ENCODE measurements at places on chromosomes 5 and 9.
A peak's percentile ranks its signal among the peaks of the same experiment; 100 is the strongest.

DNA sequence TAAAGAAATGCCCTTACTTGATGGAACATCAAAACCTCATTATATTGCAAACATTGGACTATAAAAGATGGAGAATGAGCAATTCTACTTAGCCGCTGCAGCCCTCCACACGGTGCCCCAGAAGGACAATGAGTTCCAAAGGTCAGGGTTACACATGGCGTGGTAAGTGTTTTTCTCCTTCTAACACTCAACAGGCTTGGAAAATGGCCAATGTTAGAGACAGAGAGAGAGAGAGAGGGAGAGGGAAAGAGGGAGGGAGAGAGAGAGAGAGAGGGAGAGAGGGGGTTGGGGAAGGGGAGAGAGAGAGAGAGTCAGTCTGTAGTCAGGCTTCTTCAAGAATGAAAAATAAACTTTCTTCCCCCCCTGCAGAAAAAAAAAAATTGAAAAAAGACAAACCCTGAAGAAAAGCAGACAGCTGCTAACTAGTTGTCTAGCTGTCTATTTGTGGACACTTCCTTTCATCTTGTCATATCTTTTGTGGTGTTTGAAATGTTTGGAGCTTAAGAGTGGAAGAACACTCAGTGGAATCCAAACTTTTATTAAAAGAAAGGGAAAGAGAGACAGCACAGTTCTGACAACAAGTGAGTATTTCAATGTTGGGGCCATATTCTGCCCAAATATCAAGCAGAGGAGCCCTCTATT, 324.8 kb downstream of the TMEM38B start:
- DNase-seq = no peak

GRCh38 chr9:113370806-113371325, 5.9 kb downstream of the HDHD3 start:
- DNase-seq = no peak

- DNase-seq = no peak
Measured at GRCh38 chr5:114070093-114070722, 291.7 kb upstream of the KCNN2 start.

DNA sequence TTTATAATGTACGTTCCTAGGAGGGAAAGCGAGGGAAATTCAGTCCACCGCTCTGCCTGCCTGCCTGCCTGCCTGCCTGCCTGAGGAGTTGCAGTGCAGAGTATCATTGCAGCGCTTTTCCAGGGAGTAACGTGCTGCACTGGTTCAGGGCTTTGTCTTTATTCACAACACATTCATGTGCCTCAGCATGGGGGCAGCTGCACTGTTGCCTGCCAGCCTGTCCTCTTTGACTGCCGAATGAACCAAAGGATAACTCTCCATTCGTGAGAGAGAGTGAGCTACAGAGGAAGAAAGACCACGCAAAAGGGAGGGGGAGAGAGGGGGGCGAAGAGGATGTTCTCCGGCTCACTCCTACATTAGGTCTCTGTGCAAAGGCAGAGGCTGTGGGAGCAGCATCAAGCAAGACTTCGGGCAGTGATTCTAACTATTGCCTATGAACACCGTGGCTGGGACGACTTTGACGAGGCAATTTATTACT, 791.2 kb downstream of the MAT2B start:
- peak; percentile 54 for DNase-seq

DNA sequence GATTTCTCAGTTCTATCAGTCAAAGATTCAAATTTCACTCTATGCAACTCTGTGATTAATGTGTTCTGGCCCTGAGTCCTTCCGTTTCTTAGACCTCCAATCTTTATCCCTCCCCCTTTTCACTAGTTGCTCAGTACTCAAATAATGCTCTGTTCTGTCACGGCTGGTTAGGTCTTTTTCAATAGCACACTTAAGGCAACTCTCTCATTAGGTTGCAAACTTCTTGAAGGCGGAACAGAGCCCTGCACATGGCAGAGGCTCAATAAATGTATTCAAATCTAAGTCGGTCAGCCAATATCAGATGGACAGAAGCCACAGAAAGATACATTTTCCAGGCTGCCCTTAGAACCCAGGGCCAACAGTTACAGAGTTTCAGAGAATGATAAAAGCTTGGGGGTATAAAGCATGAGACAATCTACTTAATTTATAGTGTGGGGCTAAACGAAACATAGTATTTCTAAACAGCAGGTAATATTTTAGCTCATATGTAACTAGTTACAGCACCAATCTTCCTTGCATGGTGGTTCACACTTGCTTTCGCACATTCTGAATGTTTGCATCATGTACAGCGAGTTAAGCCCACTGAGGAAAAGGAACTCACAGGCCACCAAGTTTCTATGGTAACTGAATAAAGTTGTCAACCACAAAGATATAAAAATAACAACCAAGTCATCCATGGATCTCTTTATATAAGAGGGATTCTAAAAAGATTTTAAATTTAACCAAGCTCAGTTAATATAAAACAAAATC, 67.1 kb upstream of the GOLPH3 start:
- DNase-seq = no peak

GRCh38 chr9:134891053-134891452, 10.4 kb downstream of the FCN2 start:
- DNase-seq = peak; percentile 2

GRCh38 chr5:13704396-13704795, 240.1 kb downstream of the DNAH5 start:
- peak; percentile 16 for DNase-seq

- DNase-seq = no peak
Measured at GRCh38 chr9:137575716-137576411, 2.9 kb downstream of the DPH7 start.

GRCh38 chr5:40939753-40940152, 30.5 kb downstream of the C7 start:
- DNase-seq = no peak

DNA sequence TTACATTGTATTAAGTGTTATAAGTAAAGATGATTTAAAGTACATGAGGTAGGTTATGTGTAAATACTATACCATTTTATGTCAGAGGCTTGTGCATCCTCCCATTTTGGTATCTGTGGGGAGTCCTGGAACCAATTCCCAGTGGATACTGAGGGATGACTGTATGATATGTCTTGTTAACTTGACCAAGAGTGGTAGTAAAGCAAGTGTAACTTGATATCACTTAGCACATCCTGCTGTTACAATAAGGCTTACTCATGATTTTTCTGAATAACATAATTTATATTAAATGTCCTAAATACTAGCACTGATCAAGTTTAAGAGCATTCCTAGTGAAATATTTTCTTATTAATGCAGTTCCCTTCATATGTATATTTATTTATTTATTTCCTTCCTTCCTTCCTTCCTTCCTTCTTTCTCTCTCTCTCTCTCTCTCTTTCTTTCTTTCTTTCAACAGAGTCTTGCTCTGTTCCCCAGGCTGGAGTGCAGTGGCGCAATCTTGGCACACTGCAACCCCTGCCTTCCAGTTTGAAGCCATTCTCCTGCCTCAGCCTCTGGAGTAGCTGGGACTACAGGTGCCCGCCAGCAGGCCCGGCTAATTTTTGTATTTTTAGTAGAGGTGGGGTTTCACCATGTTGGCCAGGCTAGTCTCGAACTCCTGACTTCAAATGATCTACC, 7.5 kb downstream of the NDFIP1 start:
- peak; percentile 61 for DNase-seq

DNA sequence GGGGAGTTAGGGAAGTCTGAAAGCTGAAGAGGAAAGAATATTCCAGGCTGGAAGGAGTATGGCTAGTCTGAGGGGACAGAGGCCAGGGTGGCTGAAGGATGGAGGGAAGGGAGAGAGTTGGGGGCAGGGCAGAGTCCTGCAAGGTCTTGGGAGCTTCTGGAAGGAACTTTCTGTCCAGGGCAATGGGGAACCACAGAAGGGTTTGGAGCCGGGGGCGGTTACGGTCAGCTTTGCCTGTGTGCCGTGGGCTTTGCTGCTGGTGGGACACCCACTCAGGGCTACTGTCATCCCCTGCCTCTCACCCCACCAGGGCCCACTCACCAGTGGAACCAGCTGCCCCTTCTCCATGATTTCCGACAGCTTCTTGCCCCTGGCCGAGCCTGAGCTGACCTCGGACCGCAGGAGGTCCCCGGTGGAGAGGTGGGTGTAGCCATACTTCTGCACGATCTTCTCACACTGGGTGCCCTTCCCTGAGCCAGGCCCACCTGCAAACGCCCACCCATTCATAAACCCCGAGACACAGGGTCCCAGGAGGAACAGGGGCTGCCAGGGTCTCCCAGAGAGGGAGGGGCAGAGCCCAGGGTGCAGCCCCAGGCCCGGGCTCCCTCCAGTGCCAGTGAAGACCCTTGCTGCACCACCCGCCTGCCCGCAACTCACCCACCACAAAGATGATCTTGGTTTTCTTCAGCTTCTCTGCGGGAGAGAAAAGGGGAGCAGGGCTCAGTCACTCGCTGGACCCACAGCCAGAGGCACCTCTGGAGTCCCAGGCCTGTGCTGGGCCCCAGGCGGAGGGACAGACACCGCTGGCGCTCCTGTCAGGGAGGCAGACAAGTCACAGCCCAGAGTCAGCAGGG, 4.9 kb downstream of the AK1 start:
- no peak for DNase-seq

DNA sequence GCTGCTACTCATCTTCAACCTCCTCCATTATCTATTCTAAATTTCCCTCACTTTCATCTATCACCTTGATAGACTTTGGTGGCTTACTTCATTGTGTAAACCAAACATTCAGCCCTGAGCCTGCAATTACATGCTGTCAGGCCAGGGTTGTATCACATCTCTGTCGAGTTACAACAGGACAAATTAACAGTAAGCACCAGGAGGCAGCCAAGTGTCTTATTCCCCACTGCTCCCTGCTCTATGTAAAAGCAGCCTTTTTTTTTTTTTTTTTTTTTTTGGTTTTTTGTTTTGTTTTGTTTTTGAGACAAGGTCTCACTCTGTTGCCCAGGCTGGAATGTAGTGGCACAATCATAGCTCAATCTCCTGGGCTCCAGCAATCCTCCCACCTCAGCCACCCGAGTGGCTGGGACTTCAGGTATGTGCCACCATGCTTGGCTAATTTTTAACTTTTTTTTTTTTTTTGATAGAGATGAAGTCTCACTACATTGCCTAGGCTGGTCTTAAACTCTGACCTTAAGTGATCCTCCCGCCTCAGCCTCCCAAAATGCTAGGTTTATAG, 15.2 kb upstream of the ZCCHC9 start:
- DNase-seq = no peak

DNA sequence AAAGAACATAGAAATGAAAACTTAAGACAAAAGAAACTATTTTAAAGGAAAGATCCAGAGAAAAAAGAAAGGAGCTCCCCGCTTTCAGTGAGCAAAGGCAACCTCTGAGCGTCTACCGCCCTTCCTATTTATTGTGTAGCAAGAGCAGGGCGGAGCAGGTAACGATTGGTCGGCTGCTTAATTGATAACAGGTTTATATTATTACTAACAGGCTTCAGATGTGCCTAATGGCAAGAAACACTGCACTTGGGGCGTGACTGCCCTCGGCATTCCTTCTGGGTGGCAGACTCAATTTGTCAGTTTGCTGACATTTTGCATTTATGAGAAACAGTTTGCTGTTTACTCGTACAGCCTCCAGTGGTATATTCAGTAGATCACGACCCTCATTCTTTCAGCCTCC, 482.7 kb upstream of the C9orf72 start:
- DNase-seq = no peak

- DNase-seq = no peak
Measured at GRCh38 chr9:134440636-134441226, 114.5 kb downstream of the RXRA start.

DNA sequence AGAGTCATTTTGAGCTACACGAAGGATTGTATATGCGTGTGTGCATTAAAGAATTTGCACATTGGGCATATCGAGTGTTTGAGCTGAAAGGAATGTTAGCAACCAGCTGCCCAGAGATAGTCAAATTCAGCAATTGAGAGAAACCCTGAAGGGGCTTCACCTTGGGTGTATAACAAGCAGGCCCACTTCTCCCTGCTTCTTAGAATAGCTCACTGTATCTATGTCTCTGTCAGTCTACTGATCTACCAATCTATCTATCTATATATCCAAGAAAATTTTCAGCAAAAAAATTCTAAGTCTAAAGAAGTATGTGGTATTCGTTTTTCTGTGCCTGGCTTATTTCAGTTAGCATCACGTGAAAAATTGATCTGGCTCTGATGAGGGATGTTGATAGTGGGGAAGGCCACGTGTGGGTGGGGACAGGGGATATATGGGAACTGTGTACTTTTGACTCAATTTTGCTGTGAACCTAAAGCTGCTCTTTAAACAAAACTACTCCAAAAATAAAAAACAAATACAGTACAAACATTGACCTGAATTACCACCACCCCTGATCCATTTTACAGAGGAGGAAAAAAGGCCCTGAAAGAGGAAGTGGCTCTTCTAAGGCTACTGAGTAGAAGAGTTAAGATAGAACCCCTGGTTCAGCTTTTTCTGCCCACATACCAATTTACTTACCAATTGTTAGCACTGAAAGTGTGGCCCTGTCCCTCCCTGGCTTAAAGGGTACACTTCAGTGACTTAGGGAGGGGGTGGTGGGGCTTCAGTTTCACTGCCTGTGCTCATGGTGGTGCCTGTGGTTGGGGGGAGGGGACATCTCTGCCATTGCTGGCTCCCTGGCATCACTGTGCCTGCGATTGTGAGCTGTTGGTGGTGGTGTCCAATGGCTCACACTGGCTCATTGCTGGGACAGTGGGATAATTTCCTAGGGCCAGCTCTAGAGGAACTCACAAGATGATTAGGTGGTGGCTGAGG, 141.8 kb downstream of the DOCK2 start:
- DNase-seq = no peak

DNA sequence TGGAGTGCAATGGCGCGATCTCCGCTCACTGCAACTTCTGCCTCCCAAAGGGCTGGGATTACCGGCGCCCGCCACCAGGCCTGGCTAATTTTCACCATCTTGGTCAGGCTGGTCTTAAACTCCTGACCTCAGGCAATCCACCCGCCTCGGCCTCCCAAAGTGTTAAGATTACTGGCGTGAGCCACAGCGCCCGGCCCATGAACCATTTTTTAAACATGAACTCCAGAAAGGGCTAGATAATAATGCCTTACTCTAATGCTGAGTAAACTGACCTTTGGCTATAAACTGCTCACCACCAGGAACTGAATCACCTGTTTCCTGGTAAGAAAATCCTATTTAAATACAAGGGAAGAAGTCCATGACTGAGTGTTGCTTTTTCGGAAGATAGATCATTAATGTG, 23.2 kb upstream of the DAB2 start:
- no peak for DNase-seq

DNA sequence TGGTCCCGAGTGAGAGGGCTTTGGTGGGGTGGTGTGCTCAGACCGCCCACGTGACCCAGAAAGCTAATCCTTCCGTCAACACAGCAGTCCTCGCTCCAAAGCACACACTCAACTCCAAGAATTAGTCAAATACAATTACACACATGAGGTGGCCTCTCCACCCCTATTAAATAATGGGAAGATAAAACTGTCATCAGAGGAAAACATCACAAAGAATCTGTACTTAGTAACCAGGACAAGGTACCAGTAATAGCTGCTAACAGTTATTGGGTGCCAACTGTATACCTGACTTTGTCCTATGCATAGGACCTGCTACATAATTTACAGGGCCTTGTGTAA, 222.8 kb downstream of the HSPA4 start:
- DNase-seq = no peak

GRCh38 chr5:160108124-160108523, 11.1 kb downstream of the PWWP2A start:
- DNase-seq = no peak
